HFF-Myc (cell line): ENCODE measurements at places on chromosomes 11 and 22.
A peak's percentile ranks its signal among the peaks of the same experiment; 100 is the strongest.

- DNase-seq, result no peak
Measured at GRCh38 chr11:86442827-86443226, 68.1 kb downstream of the CCDC81 start.

- DNase-seq, result no peak
Measured at GRCh38 chr11:105056446-105056845, 11.3 kb upstream of the CARD16 start.

GRCh38 chr22:31871480-31871879, 72.9 kb upstream of the YWHAH start:
- no peak for DNase-seq

DNA sequence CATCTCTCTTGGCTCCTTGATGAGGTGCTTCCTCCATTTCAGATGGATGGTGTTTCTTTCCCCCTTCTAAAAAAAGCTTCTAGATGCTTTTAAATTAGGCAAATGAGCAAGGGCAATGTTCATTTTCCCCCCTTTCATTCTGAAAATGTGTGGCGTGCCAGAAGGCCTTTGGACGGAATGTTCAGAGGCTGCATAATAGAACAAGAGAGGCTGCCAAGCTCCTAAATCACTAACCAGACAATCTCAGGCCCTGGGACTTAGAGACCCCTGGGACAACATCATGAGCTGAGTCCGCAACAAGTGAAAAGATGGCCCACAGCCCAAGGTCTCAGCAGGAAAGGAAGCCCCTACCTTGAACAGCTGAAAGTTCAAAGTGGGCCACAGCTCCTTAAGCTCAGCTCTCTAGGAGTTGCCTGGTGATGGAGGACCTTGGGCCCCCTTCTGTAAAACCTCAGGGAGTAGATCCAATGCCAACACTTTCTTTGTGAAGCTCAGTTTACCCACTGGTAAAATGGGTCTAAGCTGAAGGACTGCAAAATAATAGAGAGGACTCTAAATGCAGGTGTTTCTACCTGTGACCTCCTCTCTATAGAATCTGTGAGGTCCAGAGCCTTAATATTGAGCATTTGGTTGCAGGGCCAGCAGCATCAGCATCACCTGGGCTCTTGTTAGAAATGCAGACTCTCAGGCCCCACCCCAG, 144.0 kb downstream of the FBXO7 start:
- DNase-seq, result no peak

DNA sequence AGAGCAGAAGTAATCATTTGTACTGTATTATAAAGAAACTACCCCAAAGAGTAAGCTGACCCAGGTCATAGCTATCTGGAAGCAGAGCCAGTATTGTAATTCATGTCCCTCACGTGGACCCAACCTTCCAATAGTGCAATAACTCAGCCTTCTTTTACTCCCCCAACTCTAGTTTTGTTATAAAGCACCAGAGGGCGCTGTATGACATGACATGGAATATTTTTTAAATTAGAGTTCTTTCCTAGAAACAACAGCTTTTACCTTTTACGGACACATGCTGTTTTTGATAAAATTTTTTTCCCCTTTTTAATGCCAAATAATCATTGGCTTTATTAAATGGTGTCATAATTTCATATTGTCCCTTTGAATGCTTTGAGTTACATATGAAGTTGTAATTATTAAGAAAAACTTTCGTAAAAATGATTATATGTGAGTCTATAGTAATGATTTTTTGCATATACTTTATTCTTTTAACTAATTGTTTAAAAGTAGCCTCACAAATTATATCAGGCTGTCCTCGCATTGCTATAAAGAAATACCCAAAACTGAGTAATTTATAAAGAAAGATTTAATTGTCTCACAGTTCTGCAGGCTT, 76.9 kb downstream of the DKK3 start:
- DNase-seq, result peak; percentile 56

DNA sequence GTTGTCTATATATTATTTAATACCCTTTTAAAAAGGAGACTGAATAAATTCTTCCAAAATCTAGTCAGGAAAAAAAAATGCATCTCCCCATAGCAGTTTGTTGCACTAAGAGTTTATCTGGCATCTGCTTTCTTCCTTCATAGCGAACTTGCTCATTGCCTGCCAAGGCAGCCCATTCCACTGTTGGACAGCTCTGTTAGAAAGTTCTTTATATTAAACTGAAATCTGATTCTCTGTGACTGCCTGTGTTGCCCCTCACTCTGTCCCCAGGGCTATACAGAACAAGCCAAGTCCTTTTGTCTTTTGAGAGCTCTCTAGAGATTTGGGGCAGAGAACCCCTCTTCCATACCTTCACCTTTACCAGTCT, 3.3 kb upstream of the CHRDL2 start:
- DNase-seq, result no peak

- DNase-seq, result peak; percentile 14
Measured at GRCh38 chr11:17810746-17811145, 76.2 kb downstream of the KCNC1 start.

DNA sequence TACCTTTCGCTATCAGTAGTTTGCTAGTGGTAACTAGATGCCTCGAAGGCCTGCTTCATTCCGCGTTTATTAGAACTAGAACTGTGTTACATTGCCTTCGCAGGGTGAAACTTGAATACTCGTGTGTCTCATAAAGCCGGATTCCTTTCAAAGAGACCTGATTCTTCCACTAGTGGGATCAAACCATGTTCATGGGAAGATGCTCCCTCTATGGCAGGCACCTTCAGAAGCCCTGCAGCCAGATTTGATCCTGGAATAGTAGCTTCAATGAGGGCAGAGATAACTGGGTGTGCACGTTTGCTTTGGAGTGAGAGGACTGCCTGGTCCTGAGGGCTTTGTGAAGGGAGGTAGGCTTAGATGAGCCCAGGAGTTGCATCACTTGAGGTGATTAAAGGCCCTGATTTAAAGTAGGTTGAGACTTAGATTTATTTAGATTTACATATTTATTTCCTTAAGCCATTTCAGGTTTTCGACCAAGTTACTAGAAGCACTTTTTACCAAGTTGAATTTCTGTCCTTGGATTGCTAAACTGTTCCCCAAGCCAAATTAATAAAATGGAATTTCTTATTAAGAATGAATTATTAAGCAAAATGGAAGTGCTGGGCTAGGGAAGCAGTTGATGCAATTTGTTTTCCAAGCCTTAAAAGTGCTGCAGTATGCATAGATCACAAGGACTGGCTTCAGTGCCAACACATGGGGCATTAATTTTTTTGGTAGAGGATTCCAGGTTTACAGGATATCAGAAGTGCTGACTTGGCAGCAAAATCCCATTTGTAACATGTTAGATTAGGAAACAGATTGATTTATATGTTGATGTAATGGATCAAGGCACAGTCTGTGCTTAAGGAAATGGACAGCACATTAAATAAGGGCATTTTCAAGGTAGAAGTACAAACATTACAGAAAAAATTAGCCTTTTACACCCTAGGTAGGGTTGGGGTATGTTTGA, 32.9 kb downstream of the APLP2 start:
- DNase-seq, result no peak

GRCh38 chr11:61924064-61924455, 6.7 kb upstream of the RAB3IL1 start:
- DNase-seq, result no peak

- DNase-seq, result no peak
Measured at GRCh38 chr11:125228445-125228844, 63.9 kb downstream of the PKNOX2 start.

- DNase-seq, result no peak
Measured at GRCh38 chr11:110675548-110675947, 36.7 kb downstream of the ARHGAP20 start.
